ENCODE measurements at places on chromosomes 5 and 9. TPM values are rescaled to one million over a fixed set of nuclear protein-coding genes. Genes with fewer than 3 reads are reported as not detected.

DNA sequence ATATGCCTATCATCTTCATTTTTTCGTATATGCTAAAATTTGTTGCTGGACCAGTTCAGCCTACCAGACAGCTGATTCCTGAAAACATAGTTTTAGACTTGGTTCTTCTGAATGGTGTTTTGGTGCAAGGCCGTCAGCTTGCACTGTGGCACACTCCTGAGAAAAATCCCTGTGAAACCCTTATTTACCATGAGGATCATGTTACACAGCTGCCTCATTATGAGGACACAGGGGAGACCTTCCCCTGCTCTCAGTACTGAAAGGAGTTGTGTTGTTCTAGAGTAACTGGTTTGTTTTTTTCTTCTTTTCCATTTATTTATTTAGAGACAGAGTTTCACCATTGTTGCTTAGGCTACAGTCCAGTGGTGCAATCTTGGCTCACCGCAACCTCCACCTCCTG, 37.6 kb downstream of the MAST4 start:
- no peak for DNase-seq

DNA sequence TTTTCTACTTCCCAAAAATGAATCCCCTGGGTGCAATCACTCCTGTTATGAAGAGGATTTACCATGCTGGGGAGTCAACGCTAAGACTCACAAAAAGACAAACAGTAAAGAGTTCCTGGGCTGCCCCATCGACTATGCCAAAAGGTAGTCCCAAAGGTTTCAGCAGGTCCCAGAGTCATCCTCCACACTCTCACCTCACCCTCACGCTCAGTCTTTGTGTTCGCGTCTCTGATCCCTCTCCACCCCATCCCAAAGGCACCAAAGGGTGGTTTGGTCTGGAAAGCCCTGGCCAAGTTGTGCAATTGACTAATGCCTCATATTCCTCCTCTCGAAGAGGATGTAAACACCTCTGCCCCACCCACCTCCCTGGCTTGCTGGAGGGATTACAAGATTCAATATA, 240.2 kb upstream of the NFIL3 start:
- no peak for DNase-seq

DNA sequence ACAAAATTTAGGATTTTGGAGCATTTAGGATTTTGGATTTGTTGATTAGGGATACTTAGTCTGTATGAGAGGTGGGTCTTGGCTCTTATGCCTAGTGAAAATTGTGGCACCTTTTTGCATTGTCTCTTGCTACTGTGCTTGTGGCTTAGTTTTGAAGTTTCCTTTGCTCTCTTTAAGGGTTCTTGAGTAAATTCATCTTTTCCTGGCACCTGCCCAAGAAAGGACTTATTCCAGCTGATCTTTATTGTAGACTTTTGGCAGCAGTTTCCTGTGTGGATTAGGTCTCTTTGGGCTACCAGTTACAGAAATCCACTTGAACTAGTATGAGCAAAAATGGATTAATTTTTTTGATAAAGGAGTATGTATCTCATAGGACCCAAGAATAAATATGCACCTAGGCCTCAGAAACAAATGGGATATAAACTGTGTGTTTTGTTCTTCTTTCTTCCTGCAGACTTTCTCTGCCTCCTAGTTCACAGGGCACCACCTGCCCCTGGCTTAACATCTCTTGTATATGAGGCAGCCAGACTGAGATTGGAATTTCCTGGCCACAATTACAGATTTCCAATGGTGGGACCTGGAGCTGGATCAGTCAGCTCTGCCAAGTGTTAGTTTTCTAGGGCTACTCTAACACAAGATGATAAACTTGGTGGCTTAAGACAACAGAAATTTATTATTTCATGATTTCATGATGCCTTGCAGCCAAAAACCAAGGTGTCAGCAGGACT, 44.6 kb downstream of the FOCAD start:
- no peak for DNase-seq

UBE2B gene
- 181 TPM for total RNA-seq

POLR3G gene
- 0.35 TPM for total RNA-seq

C5orf58 gene
- total RNA-seq = not detected

MOB3B gene
- 0.54 TPM for total RNA-seq

GRCh38 chr5:68415177-68416085, 199.9 kb downstream of the PIK3R1 start:
- DNase-seq = no peak

PCDHGA2 gene
- 8.5 TPM for total RNA-seq

- DNase-seq = no peak
These were observed 4.0 kb upstream of the TEX48 start for GRCh38 chr9:114685951-114686350.

IGFBPL1 gene
- not detected for total RNA-seq

- DNase-seq = no peak
These were observed 7.0 kb downstream of the CDC42SE2 start for GRCh38 chr5:131270809-131271208.

Data from heart left ventricle (tissue), 16 donors.